ENCODE measurements at places on chromosomes 12 and 14. TPM values are rescaled to one million over a fixed set of nuclear protein-coding genes. Genes with fewer than 3 reads are reported as not detected.

- DNase-seq: no peak
These were observed 1494.7 kb upstream of the TMEM132C start for GRCh38 chr12:126772171-126772864.

GRCh38 chr14:104801520-104802393 is 856 bp downstream of the ZBTB42 start:
- DNase-seq: no peak

Gene TAMALIN
- 480 TPM for total RNA-seq

- DNase-seq: no peak
These were observed 221.9 kb upstream of the FOXN3 start for GRCh38 chr14:89638891-89639290.

GRCh38 chr12:130715998-130716968 is at the start of gene RIMBP2:
Gene RIMBP2 (minus strand): TSS chr12:130716299. CDS start chr12:130479013, 237,286 bp downstream.
- no peak for DNase-seq

Gene COPS7A
- total RNA-seq: 32.8 TPM

Data from T-cell (primary cell).